Lower lobe of right lung (tissue), 2 donors: ENCODE measurements at places on chromosomes 5 and 9. TPM values are rescaled to one million over a fixed set of nuclear protein-coding genes. Genes with fewer than 3 reads are reported as not detected.

The ZFP2 gene
- 2.0 TPM for total RNA-seq

The ZDHHC11B gene
- total RNA-seq: 14.9 TPM

The CPLANE1 gene
- 20.7 TPM for total RNA-seq

The PCDHGA7 gene
- total RNA-seq: 1.9 TPM

The FAM78A gene
- total RNA-seq: 18.3 TPM

The AQP7 gene
- total RNA-seq: 3.7 TPM

The FBP2 gene
- total RNA-seq: not detected

The PALM2AKAP2 gene
- total RNA-seq: 26.2 TPM

GRCh38 chr9:127673234-127673633 is 33.6 kb upstream of the CFAP157 start:
- no peak for DNase-seq

DNA sequence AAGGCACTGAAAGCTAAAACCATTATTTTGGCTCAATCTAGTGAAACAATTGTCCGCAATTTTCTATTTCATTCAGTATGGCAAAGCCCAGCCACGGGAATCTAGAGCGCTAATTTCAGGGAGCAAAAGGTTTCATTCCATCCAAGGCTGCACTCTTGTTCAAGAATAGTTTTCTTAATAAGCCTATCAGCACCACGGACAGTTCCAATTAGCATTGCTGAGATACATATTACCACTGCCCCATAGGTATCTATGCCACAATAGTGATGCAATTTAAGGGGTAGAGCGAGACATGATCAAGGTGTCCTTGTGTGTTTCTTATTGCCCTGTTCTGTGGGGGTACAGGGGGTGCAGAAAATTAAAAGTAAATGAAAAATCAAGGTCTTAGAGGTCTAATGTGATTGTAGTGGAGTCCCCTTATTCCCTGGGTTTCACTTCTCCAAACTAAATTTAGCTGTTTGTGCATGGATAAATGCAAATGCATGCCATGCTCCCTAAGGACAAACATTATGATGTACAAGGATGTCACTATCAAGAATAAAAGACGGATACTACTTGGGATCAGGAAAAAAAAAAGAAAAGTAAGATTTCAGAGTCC is 45.5 kb downstream of the SPOCK1 start:
- no peak for DNase-seq

GRCh38 chr9:91560301-91560700 is 136.7 kb upstream of the NFIL3 start:
- DNase-seq: no peak

GRCh38 chr9:126454795-126455194 is 128.2 kb downstream of the MVB12B start:
- no peak for DNase-seq

DNA sequence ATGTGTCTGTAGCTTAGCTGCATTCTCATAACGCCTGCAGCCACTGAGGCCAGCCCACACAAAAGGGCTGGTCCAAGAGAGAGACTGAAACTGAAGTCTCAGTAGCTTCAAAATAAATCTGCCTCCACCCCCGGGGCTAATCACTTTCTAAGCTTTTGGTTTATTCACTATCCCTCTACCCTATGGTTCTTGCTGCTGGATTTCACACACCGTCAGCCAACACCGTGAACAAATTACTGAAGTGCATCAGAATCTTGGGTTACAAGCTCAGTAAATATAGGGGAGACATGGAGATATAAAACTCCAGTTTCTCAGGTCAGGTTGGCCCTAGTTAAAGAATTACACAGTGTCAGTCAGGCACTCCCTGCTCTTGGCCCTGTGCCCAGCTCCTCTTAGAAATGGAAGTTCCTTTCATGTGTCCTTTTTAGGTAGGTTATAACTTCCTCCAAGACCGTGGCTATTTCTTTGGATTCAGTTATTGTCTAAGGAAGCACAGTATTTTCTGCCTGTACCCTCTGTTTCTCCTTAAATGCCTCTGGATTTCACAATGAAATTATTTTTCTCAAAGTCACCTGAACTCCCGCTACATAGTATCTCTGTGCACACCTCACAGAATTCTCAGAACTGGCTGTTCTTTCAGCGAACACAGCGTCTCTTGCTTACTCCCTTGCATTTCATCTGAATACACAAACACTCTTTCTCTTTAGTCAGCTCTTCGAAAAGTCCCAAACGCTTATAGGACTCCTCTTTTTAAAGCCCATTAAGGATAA is 112.5 kb downstream of the FAM174A start:
- peak; percentile 78 for DNase-seq

DNA sequence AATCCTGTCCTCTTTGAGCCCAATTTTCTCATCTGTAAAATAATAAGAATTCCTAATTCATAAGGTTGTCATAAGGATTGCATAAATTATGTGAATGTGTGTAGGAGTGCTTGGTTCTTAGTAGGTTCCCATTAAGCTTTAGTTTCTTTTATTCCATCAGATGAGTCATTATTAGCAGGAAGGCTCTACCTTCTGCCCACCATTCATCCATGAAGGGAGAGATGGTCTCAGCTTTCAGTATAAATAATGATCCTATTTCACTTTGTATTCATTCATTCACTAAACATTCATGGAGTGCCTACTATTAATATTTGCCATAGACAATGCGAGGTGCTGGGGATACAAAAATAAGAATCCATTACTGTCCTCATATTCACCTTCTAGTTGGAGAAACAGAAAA is 3.0 kb downstream of the CMYA5 start:
- DNase-seq: no peak

- DNase-seq: peak; percentile 30
Observed at GRCh38 chr9:128936171-128936865, 11.1 kb downstream of the DOLK start.

DNA sequence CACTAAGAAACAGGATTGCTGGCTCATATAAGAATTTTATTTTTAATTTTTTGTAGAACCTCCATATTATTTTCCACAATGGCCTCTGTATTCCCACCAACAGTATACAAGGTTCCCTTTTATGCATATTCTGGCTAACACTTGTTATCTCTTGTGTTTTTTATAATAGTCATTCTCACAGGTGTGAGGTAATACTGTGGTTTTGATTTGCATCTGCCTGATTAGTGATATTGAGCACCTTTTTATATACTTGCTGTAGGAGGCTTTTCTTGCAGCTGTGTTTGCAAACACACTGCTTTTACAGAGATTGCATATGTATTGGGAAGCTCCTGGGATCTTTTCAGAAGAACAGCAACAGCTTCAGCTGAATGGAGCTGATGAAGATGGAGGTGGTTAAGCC is 164.8 kb downstream of the DEPDC1B start:
- no peak for DNase-seq

DNA sequence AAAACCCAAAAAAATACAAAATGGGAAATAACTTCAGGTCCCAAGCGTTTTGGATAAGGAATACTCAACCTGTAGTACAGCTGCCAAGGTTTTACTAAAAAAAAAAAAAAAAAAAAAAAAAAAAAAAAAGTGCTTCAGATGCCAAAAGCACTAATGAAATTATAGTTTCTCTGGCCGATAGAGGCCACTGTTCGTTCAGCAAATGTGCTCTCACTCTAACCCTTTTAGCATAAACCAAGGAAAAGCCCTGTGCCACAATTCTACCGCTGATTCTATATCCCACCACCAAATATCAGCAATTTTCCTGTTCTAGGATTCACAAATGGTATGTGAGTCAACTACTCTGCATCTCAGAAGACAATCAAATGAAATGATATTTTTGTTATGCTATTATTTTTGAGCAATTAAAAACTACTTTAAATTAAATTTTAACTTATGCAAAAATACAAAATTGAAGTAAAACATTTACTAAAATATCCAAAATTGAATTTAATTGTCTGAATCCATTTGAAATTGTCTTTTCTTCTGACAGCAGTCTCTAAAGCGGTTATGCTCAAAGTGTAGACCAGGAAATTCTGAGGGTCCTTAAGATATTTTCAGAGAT is 79.8 kb downstream of the RICTOR start:
- no peak for DNase-seq

DNA sequence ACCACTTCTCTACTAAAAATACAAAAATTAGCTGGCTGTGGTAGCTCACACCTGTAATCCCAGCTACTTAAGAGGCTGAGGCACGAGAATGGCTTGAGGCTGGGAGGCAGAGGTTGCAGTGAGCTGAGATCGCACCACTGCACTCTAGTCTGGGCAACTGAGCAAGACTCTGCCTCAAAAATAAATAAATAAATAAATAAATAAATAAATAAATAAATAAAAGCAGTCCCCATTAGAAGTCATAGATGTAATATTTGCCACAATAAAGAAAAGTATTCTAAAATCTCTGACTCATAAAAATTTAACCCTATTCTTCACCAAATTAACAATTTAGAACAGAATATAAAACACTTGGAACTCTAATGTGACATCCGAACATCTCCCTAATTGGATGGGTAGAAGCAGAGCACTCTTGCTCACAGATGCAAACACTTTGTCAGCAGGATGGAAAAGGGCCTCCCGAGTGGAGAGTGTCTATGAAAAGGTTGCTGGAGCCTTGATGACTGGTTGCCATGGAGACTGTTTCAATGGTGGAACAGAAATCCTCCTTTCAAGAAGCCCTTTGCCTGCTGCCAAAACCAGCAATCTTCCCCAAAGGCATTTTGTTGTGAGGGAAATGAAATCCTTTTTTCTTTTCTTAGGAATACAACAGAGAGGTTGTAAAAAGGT is 38.9 kb upstream of the TRAF1 start:
- DNase-seq: no peak

DNA sequence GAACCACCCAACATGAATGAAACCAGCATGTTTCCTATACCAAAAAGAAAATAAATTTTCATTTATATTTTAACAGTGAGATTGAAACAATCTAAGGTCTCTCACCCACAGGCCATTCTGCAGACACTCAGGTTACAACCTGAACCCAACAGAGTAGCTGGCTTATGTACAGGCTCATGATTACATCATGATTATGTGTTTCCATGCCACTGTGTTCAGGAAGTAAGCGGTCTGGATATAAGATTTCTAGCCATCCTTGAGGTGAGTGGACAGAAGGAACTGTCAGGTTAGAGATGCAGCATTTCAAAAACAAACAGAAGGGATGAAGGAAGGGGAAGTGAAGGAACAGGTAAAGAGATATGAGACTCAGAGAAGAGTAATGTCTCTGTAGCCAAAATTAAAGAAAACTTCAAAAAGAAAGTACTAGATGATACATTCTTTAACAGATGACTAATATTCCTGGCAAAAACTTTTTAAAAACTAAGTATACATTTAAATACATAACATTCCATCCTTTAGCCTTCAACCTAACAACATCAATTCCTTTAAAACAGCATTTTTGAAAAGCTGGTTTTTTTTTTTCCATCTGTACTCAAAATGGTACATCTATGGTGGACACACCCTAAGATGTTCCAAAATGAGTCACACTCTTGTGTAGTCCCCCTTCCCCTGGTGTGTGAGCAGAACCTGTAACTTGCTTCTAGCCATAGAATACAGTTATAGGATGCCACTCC is 119.8 kb downstream of the LPAR1 start:
- no peak for DNase-seq

GRCh38 chr9:23587903-23588302 is 238.1 kb downstream of the ELAVL2 start:
- DNase-seq: no peak

DNA sequence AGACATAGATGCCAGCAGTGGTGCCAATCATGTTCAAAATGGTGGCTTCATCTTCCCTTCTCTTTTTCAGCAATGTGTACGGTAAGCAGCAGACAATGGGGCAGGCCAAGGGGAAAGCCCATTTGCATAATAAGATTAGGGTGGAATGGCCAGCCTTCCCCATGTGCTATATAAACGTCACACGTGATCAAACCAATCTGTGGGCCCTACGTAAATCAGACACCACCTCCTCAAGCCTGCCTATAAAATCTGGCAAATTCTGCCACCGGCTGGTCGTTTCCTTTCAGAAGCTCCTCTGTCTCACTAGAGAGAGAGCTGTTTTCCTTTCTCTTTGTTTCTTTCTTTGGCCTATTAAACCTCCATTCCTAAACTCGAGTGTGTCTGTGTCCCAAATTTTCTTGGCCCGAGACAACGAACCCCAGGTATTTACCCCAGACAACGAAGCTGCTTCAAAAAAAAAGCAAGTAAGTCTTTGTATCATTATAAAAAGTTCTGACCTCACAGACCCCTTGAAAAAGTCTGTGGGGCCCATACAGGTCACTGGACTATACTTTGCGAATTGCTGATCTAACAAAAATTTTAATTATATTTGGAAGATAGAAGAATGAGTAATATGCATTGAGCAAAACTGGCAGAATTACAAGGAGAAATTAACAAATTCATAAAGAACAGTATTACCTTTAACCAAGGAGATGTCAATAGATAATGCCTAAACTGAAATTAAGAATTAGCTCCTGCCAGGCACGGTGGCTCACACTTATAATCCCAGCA is 15.2 kb downstream of the ZBTB5 start:
- no peak for DNase-seq

GRCh38 chr9:37444890-37445289 is 20.4 kb downstream of the ZBTB5 start:
- DNase-seq: no peak
